ENCODE measurements at places on chromosomes 1 and 21. TPM values are rescaled to one million over a fixed set of nuclear protein-coding genes. Genes with fewer than 3 reads are reported as not detected.

Gene BPNT1
- total RNA-seq = 26.9 TPM

Gene UBL4B
- 1.8 TPM for total RNA-seq

Gene SPATA1
- total RNA-seq = 0.55 TPM

Gene DNAJC28
- total RNA-seq = 1.5 TPM

Gene DHCR24
- total RNA-seq = 72.8 TPM

Gene TENT5C
- 0.51 TPM for total RNA-seq
